ENCODE measurements at places on chromosomes 5 and 9.

DNA sequence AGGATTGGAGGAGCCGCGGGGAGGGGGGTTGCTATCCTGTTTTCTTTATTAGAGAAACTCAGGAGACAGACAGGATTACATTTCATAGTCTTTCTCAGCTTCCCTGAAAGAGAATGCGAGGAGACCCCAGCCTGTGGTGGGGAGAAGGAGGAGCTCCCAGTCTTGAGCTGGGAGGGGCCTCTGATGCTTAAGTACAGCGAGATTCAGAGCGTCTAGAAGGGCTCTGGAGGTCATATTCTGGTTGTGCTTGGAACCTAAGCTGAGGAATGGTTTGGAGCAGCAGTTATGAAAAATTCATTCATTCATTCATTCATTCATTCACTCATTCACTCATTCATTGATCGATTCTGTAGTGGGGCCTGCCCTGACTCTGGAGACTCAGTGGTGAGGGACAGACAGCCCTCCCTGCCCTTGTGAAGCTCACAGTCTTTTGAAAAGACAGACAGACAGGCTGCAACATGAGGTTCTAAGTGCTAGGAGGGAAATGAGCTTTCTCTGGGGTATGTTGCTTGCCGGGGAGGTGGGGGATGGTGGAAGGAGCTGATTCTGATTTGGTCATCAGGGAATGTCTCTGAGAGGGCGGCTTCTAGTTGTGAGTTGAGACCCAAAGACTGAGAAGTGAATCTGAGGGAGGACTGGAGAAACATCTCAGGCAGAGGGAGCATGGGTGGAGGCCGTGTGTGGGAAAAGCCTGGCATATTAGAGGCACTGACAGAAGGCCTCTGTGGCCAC, 2.5 kb upstream of the SPRY4 start:
- DNase-seq: no peak

GRCh38 chr5:50808406-50808805, 142.0 kb downstream of the PARP8 start:
- DNase-seq: no peak

DNA sequence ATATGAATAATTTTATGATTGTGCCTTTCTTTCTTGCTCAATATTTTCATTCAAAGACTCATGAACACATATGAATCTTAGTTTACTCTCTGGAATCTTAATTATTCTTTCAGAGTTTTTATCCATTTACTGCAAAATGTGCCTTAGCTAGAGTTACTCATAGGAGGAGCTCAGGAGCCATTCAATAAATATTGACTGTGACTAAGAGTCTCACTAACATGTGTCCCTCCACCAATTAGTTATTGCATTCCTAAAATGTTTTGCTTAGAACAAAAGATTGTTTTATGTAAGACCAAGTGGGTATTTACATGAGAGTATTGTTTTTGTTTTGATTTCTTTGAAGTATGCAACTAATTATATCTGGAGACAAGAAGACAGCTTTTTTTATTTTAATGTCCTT, 218.4 kb upstream of the MAST4 start:
- DNase-seq: no peak

GRCh38 chr9:109181284-109181683, 14.2 kb upstream of the FRRS1L start:
- no peak for DNase-seq

GRCh38 chr9:98943682-98944056, at the start of gene COL15A1:
Gene COL15A1 (plus strand): TSS chr9:98943907. CDS start chr9:98944062, 155 bp downstream.
- no peak for DNase-seq

- no peak for DNase-seq
Measured at GRCh38 chr9:92517046-92517445, 18.7 kb downstream of the ECM2 start.

- DNase-seq: no peak
Measured at GRCh38 chr5:139138809-139139208, 59.4 kb downstream of the SIL1 start.

- DNase-seq: no peak
Measured at GRCh38 chr5:134590992-134591659, 41.5 kb downstream of the SAR1B start.

- DNase-seq: no peak
Measured at GRCh38 chr5:88785746-88786565, 97.0 kb downstream of the MEF2C start.

GRCh38 chr9:78424299-78424698, 127.4 kb downstream of the PSAT1 start:
- no peak for DNase-seq

GRCh38 chr9:136011703-136012496, 50.7 kb upstream of the UBAC1 start:
- no peak for DNase-seq

GRCh38 chr5:150703762-150704161, 2.9 kb upstream of the RBM22 start:
- DNase-seq: no peak

- DNase-seq: no peak
Measured at GRCh38 chr5:64944868-64945267, 176.1 kb downstream of the CWC27 start.

DNA sequence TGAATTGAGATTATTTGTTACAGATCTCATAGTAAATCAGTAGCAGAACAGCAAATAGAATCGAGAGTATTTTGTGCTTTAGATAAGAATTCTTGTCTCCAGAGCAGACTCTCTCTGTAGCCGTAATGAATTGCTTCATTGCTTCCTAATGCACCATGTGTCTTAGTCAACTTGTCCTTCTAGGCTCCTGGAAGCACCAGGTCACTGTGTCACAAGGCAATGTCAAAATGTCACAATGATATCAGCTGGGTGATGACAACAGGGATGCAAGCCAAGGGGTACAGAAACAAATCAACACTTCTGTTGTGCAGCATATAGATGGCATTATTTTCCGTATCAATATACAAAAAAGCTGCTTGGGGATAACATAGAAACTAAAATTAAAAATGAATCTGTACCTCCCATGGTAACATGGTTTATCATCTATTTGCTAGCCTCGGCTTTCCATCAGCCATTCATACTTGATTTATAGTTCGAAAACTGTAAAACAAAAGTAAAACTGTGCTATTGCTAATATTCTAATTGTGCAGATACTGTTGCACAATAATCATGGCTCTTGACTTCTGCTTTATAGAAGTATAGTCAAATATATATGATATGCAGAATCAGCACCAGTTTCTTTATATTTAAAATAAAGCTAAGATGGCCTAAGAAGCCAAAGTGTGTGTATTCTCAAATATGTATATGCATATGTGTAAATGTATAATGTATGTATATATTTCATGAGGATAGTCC, 435.9 kb upstream of the TLE4 start:
- no peak for DNase-seq

DNA sequence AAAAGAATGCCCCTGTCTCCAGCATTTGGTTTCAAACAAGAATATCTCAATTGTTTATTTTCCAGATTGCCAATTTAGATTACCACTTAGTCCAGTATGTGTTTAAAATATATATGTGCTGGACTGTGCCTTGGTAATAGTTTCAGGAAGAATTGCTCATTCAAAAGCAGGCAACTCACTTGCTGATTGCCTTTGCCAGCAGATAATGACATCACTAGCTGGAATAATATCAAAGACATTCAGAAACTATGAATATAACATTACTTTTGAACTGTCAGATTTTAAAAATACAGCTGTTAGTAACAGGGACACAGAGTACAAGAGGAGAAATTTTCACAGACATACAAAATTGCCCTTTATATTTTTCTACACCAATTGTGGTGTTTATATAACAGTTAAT, 96.0 kb upstream of the ITGA2 start:
- no peak for DNase-seq

Data from NCI-H2081 treated with DMSO at 0.1 percent for 48 hours (cell line).